ENCODE measurements at places on chromosomes 2 and 18. TPM values are rescaled to one million over a fixed set of nuclear protein-coding genes. Genes with fewer than 3 reads are reported as not detected.

GRCh38 chr2:48693645-48694044 is 61.9 kb downstream of the LHCGR start:
- DNase-seq = no peak

GRCh38 chr18:74499633-74500032 is 3.5 kb downstream of the CNDP2 start:
- no peak for DNase-seq

GRCh38 chr2:117321816-117322215 is 492.7 kb upstream of the DDX18 start:
- no peak for DNase-seq

GRCh38 chr2:72275084-72275483 is 127.4 kb upstream of the CYP26B1 start:
- no peak for DNase-seq

- DNase-seq = no peak
Observed at GRCh38 chr2:156300337-156300736, 32.2 kb downstream of the NR4A2 start.

DNA sequence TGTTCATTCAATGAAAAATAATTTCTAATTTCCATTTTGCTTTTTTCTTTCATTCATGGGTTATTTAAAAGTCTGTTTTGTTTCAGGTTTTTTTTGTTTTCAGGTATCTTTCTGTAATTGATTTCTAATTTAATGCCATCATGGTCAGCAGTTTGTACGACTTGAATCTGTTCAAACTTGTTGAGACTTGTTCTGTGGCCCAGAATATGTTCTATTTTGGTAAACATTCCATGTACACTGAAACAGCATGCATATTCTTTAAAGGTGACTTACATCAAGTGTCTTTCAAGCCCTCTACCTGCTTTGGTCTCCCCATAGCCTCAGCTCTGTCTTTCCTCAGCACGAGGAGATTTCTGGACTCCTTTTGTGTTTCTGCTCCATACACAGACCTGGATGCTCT is 49.1 kb downstream of the CYP1B1 start:
- no peak for DNase-seq

DNA sequence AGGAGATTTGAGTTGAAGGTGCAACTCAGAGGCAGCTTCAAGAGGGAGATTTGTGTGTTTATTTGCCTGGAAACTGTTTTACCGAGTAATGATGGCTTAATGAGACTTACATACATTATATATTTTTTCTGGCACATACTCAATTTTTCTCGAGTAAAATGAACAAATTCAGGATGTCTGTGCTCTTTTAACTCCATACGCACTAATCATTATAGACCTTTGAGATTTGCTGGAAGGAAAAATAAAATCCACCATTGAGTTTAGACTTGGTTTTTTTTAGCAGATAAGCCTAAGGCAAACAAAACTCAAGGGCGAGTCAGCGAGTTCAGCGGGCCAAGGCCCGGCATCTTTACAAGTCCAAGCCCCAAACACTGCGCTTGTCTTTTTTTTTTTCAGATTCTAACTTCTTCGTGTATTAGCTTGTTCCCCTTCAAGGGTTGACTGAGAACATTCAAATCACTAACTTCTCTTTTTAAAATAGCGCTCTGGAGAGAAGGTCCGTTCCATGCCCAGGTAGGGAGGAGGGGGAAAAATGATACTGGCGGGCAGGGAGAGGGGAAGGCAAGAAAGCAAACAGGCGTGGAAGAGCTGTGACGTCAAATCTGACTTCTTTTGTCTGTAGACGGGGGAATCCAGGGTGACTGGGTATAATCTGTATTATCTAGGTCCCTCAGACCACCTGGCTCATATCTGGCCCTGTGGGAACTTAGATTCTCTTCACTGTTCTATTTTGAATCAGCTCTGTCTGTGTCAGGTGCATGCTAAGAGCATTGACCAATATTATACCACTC is 72.7 kb upstream of the MAP3K20 start:
- no peak for DNase-seq

The RAMP1 gene
- 461 TPM for total RNA-seq

- no peak for DNase-seq
Observed at GRCh38 chr18:25164211-25164847, 187.6 kb downstream of the ZNF521 start.

DNA sequence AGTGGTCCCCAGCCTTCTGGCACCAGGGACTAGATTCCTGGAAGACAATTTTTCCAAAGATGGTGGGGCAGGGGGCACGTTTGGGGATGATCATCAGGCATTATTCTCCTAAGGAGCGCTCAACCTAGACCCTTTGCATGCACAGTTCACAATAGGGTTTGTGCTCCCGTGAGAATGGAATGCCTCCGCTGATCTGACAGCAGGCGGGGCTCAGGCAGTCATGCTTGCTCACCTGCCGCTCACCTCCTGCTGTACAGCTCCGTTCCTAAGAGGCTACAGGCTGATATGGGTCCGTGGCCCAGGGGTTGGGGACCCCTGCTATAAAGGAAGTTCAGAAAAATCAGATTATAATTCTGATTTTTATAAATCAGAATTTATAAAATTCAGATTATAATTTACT is 22.3 kb upstream of the TYMS start:
- DNase-seq = no peak

GRCh38 chr2:134489732-134490384 is 228.9 kb downstream of the TMEM163 start:
- no peak for DNase-seq

GRCh38 chr2:208549546-208550158 is 143.1 kb downstream of the PTH2R start:
- no peak for DNase-seq

DNA sequence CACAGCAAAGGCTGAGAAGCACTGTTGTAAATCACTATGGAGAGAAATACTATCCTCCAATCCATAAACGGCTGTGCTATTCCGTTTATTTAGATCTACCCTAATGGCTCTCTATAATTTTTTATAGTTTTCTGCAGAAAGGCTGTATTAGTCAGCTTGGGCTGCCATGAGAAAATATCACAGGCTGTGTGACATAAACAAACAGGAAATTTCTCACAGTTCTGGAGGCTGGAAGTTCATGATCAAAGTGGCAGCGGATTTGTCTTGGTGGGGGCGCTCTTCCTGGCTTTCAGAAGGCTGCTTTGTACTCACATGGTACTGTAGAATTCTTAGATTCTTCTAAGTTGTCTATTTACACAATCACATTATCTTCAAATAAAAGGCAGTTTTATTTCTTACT is 44.1 kb downstream of the C1D start:
- DNase-seq = no peak

The ABCG8 gene
- total RNA-seq = 0.09 TPM

The IL37 gene
- not detected for total RNA-seq

DNA sequence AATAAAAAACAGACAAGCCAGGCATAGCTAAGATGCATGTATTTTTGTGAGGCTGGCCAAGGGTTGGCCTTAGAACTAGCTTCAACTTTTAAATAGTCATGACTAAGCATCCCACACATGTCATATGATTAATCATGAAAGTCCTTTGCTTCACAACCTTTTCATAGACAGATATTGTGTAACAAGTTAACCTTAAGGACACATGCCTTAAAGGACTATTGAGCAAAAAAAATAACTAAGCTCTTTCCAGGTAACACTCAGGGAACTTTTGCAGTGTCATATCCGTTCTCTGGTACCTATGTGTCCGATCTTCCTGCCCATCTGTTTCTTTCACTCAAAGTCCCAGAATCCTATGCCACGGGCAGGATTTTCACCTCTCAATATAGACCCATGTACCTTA is 498.4 kb downstream of the STK39 start:
- no peak for DNase-seq

The NEURL3 gene
- total RNA-seq = not detected

The NEU2 gene
- not detected for total RNA-seq

GRCh38 chr2:236631281-236631855 is 61.7 kb downstream of the ACKR3 start:
- no peak for DNase-seq

DNA sequence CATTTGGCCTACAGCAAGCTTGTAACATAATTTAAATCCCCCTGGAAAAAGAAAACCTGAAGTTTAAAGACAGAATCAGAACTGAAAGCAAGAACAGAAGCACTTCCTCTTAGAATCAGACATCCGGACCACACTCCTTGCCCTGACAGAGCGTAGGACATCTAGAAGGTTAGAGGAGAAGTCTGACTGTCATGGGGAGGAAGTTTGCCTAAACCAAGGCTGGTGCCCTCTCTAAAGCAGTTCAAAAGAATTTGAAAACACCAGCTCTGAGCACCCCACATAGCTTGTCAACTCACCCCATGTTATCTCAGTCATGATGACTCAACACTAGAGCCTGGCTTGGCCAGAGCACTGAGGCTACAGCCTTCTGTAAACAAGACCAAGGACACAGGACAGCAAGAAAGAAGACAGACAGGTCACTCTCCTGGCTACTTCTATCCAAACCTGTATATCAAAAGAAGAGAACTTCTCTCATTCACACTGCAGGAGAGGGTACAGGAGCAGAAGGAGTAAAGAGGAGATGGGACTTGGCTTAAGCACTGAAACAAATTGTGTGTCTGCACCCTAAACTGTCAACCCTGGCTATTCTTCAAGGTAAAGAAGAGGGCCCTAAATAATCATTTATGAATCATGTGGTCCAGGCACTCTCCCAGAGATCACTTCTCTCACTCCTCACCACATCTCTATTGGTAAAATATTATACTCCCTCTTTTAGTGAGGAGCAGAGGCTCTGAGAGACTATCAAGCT is 198.6 kb downstream of the MEMO1 start:
- no peak for DNase-seq

The ANKRD62 gene
- total RNA-seq = not detected

DNA sequence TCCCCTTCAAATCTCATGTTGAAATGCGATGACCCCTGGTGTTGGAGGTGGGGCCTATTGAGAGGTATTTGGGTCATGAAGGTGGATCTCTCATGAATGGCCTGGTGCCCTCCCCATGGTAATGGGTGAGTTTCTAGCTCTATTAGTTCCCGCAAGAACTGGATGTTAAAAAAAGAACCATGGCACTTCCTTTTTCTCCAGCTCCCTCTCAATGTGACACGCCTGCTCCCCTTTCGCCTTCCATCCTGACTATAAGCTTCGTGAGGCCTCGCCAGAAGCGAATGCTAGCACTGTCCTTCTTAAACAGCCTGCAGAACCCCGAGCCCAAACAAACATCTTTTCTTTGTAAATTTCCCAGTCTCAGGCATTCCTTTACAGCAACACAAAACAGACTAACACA is 303.2 kb upstream of the REV1 start:
- no peak for DNase-seq

The RND3 gene
- total RNA-seq = 20.8 TPM

GRCh38 chr18:3725115-3725514 is 275.1 kb downstream of the TGIF1 start:
- DNase-seq = no peak

The LYG1 gene
- 0.29 TPM for total RNA-seq

The CFAP65 gene
- total RNA-seq = 2.6 TPM

GRCh38 chr2:151181524-151181923 is 80.1 kb downstream of the RBM43 start:
- no peak for DNase-seq

DNA sequence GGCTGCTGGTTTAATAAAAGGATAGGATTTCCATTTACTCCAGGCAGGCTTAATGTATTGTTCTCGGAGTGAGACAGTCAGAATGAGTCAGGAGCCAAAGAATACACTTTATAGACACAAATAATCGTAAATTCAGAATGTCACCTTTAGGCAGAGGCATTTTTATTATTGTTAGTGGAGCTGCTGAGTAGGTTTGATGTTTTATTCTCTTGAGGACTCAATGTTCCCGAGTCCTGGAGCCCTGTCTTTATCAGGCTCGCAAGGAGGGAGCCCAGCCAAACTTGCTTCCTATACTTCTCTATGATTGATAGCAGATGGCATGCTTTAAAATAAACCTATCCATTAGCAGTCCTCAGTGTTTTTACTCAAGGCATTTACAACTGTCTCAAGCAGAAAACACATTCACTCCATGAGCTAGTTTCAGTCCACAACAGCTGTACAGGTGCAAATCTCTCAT is 492.3 kb upstream of the ZEB2 start:
- DNase-seq = no peak

DNA sequence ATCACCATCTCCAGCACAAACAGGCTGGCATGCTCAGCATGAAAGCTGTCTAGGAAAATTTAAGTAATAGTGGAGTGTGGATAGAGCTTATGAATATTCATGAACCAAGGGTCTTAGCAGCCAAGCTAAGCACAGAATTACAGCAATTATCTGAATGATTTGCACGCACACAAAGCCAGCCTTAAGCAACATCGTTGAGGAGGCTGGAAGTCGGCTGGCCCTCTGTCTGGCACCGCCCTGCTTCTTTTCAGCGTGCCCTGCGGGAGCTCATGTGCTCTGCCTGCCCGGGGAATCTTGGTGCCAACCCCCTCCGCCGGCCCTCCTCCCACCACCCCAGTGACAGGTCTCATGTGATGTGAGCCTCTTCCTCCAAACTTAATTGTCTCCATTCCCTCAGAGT is 540.1 kb downstream of the CMPK2 start:
- DNase-seq = no peak

DNA sequence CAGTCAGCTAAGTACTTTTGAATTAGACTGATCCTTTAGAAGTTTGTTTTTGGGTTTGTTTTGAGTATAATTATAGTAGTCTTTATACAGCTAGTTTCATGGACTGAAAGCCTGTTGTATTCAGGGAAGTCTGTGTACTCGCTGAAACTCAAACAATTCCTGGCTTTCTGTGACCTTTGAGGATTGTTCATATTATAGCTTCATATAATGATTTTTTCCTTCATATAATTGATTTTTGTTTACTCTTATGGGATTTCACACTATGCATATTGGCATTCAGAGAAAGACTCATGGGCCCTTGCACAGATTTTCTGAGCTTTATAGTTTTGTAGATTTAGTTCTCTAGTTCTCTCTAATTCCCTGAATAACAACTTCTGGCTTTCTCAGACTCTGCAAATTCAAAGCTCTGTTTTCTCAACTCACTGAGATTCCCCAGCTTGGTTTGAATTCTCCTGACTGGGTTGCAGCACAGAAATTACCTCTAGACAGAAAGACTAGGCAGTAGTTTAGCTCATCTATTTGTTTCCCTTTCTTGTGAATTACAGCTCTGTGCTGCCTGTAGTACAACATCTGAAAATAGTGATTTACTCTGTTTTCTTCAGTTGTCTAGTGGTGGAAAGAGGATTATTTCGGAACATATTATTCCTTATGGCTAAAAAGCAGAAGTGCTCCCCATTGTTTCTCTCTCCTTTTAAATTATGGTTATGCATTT is 495.9 kb upstream of the CNTNAP5 start:
- no peak for DNase-seq

DNA sequence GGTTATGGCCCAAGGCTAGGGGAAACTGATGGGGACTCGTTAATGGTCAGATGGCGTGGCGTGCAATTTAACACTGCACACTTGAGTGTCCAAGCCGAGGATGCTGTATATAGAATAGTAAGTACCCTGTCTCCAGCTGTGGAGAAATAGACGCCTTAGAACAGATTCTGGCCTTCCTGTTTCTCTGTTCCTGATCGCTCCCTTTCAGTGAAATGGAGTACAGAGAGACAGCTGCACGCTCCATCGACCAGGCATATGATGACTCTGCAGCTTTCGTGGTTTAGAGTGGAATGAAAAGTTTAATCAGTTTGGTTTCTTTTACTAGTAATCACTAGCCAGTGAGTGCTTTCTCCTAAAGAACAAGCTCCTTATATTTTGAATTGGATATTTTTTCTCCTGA is 213.4 kb downstream of the NEDD4L start:
- no peak for DNase-seq

- DNase-seq = no peak
Observed at GRCh38 chr2:144114760-144115159, 405.2 kb downstream of the ZEB2 start.

The PRKAG3 gene
- total RNA-seq = not detected

GRCh38 chr18:7084080-7085065 is 33.2 kb downstream of the LAMA1 start:
- DNase-seq = no peak

The PTGR3 gene
- 15.3 TPM for total RNA-seq
